ENCODE measurements at places on chromosomes 5 and 9. TPM values are rescaled to one million over a fixed set of nuclear protein-coding genes. Genes with fewer than 3 reads are reported as not detected.
A peak's percentile ranks its signal among the peaks of the same experiment; 100 is the strongest.

DNA sequence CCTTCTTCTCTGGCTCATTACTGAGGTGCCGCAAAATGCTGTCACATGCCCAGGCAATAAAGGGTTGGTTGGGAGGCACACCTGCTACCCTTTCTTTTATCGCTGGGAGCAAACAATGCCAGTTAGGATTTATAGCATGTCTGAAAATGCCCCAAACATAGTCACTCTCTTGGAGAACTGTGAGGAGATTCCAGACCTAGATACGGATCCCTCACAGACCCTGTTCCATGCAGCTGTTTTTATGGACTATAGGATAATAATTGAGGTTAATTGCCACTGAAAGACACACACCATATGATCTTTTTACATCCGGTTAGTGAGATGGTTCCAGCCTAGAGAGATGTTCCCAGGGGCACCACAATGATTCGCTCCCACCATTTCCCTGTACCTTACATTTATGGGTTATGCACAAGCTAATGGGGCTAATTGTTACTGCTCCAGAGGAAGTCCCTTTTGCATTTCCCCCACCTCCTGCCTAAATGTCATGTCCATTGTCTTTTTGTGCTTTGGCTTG lies 318.1 kb downstream of the PIK3R1 start:
- no peak for DNase-seq

ZNF879 gene
- 14.9 TPM for total RNA-seq

SLIT3 gene
- 82.6 TPM for total RNA-seq

DNA sequence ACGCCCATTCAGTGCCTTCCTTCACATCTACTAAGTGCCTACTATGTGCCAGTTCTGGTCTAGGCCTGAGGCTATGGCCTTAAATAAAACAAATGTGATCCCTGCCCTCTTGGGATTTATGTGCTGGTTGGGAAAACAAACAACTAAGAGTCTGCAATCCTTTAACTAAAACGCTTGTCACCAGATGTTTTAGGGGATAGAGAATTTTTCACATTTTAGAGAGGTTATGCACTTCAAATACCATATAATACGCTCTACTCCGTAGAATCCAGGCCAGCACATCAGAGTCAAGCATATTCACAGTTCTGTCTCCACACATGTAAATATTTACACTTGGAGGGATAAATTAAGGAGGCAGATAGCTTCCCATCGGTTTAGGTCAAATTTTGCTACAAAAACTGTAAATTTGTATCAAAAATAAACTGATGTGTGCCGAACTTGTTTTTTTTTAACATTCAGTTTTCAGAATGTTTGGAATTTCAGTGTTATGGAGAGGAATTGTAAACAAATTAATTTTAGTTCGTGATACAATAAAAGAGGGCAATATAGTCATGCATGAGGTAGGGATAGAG lies 22.0 kb upstream of the ADRA1B start:
- no peak for DNase-seq

GRCh38 chr5:51651476-51651875 lies 268.2 kb downstream of the ISL1 start:
- DNase-seq, result peak; percentile 14

- DNase-seq, result peak; percentile 42
These were observed 61.0 kb upstream of the RAD23B start for GRCh38 chr9:107222020-107222522.

Measured in umbilical cord (tissue), 2 donors.